T follicular helper cell (primary cell): ENCODE measurements at places on chromosomes 13 and 19.
A peak's percentile ranks its signal among the peaks of the same experiment; 100 is the strongest.

GRCh38 chr13:40220299-40220935, 446.0 kb downstream of the FOXO1 start:
- no peak for DNase-seq

DNA sequence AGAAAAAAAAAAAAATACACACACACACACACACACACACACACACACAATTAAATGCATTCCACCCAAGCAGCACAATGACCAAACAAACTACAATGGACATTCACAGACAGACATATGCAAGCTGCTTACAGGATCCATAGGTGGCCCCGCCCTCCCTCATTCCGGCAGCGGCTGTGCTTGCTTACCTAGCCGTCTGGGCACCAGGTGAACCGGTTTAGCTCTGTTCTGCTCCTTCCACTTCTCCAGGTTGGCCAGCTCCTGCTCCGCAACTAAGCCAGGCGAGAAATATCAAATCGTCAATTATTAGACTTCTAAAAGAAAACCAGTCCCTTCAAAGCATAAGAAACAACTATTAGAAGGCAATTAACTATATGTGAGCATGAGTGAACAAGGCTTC, 23.1 kb downstream of the EPSTI1 start:
- DNase-seq, result no peak

GRCh38 chr13:31179754-31180153, 18.1 kb upstream of the HSPH1 start:
- DNase-seq, result no peak

DNA sequence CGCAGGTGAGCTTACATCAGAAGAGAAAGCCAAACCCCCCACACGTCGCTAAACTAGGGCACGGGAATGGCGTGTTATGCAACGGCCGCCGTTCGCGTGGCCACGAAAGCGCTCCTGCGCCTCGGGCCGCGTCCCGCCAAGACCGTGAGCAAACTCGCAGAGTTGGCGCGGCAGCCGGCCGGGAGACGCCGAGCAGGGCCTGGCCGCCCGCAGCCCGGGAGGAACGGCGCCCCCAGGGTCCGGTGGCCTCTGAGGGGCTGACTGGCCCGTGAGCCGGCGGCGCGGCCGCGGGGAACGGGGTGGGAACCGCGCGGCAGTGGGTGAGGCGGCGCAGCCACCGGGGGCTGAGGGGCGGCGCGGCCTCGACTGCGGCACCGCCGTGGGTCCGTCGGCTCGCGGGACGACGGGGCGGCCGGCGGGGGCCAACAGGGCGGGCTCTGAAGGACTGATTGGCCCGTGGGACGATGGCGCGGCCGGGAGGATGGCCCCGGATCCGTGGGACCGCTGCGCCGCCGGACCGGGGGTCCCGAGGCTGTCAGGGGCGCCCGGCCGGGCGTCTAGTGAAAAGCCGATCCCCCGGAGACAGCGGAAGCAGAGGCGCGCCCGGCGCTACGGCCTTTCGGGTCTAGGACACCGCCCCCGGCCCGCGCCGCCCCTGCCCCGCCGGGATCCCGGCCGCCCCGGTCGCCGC, 903 bp downstream of the LATS2 start:
- no peak for DNase-seq

DNA sequence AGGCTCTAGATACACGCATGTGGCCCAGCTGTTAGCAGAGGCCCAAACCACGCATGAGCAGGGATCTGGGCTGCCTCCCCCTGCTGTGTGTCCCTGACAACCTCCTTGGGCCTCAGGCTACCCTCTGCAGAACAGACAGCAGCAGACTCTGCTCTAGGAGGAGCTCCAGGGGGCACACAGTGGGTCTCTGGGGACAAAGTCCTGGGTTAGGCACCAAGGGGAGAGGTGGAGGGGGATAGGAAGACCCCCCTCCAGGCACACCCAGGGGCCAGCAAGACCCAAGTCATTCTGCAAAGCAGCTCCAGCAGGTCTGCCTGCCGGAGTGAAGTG, 8.0 kb downstream of the TINCR start:
- no peak for DNase-seq

DNA sequence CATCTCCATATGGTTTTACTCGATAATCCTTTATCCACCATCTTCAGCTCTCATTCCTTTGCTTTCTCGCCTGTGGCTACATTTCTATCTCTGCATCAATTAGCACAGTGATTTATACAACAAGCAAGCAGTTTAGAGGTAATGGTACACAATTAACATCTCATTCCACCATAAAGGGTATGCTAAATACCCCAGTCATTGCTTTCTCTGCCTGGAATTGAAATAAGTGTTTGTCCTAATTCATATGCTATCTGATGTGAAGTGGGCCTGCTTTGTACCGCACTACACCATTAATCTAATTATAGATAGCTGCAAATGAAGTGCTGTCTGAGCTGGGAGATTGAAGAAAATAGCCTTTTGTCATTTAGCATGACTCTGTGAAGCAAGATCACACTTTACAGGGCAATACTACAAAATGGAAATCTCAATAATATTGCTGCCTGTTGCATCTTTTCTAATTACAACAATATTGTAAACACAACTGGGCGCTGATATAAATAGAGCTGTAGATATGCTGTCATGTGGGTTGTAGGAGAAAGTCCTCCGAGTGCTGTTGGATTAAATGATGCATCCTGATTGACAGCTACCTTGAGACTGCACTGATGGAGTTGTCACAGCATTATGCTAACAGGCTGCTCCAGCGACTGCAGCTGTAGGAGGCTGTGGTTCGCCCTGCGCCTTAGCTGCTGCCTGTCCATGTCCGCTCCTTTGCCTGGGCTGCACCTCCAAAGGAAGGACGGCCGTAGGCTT, 78.2 kb downstream of the GGACT start:
- DNase-seq, result no peak

DNA sequence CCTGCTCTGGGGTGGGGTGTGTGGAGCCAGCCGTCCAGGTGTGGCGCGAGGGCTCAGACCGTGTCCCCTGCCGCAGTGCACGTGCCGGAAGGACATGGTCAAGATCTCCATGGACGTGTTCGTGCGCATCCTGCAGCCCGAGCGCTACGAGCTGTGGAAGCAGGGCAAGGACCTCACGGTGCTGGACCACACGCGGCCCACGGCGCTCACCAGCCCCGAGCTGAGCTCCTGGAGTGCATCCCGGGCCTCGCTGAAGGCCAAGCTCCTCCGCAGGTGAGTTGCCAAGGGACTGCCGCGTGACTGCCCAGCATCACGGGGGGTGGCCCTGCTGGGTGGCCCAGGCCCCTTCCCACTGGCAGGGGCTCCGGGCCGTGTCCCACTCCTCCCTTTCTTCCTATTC, 141.6 kb downstream of the KDM4B start:
- DNase-seq, result no peak

GRCh38 chr13:27128825-27129627, 42.6 kb downstream of the USP12 start:
- no peak for DNase-seq

GRCh38 chr19:15292140-15292539, 40.2 kb downstream of the BRD4 start:
- no peak for DNase-seq

- DNase-seq, result no peak
Observed at GRCh38 chr19:30340771-30341561, 31.2 kb upstream of the ZNF536 start.

DNA sequence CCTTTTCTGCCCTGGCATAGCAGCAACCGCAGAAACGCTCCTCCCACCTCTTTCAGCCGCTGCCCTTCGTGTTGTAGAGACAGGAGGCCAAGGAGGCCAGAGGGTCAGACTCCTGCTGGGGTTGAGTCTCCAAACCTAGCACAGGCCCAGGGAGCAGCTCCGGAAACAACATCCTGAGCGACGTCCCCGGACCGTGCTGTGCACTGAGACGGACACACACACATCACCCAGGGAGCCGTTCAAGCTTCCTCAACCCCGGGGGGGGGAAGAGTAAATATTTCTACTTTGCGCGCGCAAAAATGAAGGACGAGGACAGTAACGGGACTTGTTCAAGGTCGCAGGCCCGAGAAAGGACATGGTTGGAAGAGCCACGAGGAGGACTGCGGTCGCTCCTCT, 657 bp downstream of the ZNF550 start:
- DNase-seq, result no peak

DNA sequence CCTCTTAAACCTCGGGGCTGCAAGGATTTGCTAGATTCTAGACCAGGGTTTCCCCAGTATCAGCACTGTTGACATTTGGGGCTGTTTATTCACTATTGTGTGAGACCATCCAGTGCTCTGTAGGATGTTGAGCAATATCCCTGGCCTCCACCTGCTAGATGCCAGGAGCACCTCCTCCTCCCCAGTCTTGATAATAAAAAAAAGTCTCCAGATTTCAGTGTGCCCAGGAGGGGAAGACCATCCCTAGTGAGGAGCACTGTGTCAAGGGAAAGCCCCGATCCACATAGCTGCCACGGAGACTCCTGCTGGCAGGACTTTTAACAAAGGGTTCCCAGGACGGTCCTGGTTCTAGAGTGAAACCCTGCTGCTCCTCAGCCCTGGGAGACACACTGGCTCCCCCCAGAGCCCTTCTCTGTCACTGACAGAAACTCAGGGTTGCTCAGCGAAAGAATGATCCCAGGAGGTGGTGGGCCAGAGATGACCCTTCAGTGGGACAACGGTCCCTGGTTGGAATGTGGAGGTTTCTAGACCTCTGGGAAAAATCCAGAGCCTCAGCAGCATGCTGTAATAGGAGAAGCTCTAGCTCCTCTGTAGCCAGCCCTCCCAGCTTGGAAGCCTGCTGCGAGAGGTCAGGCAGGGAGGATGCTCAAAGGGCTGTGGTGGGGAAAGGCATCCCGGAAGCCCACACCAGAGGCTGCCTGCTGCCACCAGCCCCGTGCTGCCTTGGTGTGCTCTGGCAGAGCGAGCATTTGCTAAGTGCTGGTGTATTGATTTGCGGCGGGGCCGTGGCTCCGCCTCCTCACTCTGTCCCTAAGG, 20.3 kb downstream of the LYL1 start:
- DNase-seq, result no peak

- DNase-seq, result no peak
Observed at GRCh38 chr19:51686171-51686570, 7.0 kb upstream of the SPACA6 start.

DNA sequence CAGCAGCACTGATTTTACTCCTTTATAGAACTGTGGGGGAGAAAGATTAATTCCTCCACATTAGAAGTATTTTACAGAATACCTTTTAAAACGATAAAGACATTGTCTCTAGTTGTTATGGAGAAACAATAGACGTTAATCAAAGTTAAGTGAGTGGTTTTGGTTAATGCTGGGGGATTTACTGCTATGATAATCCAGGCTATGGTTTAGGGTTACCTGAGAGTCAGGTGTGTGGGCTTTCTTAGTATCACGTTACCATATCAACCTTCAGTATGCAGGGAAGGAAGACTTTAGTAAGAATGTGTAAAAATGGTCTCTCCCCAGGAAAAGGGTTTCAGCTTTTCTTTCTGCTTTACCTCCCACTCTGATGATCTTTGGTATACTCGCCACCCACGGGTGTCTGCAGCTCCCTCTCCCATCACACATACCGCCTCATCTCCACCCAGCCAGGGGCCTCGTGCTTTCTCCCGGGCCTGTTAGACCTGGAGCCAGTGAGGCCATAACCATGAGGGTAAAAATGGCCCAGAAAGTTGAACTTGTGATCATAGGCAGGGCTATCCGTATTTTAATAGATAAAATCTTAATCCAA, 45.6 kb upstream of the WDFY2 start:
- no peak for DNase-seq

DNA sequence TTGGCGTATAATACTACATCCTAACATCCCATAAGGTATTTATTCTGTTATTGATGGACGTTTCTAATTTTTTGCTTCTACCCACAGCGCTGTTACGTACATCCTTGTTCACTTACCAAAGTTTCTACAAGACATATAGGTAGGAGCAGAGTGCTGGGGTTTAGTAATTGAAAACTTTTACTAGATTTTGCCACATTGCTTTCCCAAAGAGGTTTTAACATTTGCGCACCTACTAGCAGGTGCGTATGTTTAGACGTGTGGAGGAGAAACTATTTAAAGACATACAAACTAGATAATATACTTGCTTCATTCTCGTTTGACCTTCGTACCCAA, 559 bp upstream of the RPL21 start:
- DNase-seq, result no peak

- DNase-seq, result no peak
Observed at GRCh38 chr19:50896591-50897190, 14.5 kb downstream of the KLK4 start.

DNA sequence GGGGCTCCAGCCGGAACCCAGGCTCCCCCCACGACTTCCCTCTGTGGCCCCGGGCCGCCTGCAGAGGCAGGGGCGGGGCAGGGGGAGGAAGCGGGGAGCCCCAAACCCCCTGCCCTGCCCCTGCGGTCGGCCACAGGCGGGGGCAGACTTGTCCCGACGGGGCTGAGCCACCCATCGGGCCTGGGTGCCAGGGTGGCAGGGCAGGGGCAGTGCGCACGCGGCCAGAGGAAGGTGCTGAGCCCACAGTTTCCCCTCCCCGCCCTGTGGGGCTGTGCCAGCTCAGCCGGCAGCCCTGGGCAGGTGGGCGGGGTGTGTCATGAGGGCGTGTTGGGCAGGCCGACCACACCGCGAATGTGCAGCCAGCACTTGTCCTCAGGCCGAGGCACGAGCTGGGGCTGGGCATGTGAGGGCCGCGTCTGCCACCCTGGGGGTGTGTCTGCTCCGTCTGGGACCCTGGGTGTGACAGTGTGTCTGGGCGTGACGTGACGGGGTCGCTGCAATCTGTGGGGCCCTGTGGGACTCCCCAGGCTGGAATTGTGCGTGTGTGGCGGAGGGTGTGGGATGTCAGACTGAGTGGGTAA, 17.7 kb downstream of the CCDC97 start:
- peak; percentile 80 for DNase-seq
